Fibroblast of the conjunctiva (primary cell): ENCODE measurements at places on chromosomes 2 and 18.
A peak's percentile ranks its signal among the peaks of the same experiment; 100 is the strongest.

GRCh38 chr2:126616606-126617069 is 39.3 kb upstream of the GYPC start:
- DNase-seq, result no peak

DNA sequence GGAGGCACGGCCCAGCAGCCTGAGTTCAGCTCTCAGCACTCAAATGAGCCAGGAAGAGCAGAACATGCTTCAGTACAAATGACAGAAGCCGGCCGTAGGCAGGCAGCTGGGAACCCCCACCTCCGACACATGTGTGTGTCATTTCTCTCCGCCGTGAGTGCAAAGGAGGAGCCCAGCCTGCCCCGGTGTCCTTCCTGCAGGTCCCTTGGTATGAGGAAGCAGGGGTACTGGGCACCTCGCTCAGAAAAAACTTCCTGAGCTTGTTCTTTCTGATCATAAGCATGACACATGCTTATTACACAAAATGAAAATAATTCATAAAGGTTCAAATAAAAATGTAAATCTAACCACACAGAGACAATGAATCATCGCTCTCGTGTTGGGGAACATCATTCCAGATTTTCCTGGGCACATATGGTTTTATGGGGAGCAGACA is 35.3 kb downstream of the KCNF1 start:
- no peak for DNase-seq

DNA sequence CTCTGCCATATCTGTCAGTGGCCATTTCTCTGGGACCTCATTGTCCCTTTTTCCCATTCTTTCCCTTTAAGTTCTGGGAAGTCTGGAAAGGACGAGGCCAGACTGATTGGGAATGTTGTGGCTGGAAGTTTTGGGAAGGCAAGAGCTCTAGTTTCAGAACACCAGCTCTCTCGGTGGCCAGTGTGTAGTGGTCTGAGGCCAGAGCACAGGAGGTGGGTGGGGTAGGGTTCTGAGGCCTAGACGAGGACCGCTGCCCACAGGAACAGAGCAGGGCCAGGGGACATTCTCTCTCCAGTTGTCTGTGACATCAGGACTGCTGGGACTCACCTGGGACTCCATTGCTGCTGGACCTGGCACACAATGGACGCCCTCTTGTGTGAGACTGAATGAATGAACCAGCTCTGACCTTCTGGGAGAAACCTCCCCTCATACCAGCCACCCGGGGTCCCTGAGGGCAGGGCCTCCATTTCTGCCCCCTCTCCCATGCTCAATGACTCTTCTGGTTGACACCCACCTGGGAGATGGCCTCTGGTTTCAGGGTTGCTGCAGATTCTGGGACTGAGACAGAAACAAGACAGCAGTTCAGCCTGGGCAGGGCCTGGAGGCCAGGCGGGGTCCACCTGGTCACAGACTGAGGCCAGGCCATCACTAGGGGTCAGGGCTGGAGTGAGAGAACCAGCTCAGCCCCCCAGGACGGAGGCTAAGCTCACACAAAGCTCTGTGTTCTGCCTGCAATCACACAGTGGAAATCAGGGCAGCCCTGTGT is 8.4 kb upstream of the NPPC start:
- no peak for DNase-seq

DNA sequence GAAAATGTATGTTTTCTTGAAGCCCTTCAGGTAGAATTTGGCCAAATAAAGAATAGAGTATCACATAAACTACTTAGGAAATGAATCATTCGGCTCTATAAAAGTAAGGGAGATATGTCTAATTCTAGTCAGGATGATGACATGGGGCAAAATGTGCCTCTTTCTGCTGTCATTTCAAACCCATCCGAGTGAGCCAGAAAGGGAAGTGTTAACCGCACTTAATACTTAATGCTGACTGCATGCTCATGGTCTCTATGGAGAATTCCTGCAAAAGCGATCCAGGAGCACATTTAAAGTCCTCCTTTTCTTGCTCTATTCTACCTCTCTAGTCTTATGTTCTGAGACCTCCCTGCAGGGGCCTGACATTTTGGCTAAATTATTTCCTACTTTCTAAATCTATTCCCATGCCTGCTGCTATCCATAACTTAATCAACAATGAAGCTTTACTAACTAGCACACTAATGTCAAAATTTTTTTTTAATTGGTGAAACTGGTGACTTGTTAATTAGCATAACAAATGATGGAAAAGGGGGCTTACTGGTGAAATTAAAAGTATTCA is 127.4 kb downstream of the CDC42EP3 start:
- no peak for DNase-seq

GRCh38 chr2:102015399-102015798 is 23.6 kb downstream of the IL1R2 start:
- no peak for DNase-seq

- DNase-seq, result no peak
These were observed 25.7 kb downstream of the DHX57 start for GRCh38 chr2:38850045-38850444.

DNA sequence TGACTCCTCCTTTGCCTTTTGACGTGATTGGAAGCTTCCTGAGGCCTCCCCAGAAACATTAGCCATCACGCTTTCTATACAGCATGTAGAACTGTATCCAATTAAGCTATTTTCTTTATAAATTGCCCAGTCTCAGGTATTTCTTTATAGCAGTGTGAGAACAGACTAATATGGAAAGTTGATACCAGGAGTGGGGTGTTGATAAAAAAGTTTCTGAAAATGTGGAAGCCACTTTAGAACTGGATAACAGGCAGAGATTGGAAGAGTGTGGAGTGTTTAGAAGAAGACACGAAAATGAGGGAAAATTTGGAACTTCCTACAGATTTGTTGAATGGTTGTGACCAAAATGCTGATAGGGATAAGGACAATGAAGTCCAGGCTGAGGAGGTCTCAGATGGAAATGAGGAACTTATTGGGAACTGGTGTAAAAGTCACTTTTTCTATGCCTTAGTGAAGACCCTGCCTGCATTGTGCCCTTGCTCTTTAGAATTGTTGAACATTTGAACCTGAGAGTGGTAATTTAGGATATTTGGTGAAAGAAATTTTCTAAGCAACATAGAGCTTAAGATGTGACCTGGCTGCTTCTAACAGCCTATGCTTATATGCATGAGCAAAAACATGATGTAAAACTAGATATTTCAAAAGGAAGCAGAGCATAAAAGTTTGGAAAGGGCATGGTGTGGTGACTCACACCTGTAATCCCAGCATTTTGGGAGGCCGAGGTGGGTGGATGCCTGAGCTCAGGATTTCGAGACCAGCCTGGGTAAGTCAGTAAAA is 969.7 kb downstream of the DSC3 start:
- DNase-seq, result no peak

GRCh38 chr18:6659963-6660725 is 69.4 kb upstream of the ARHGAP28 start:
- peak; percentile 46 for DNase-seq

DNA sequence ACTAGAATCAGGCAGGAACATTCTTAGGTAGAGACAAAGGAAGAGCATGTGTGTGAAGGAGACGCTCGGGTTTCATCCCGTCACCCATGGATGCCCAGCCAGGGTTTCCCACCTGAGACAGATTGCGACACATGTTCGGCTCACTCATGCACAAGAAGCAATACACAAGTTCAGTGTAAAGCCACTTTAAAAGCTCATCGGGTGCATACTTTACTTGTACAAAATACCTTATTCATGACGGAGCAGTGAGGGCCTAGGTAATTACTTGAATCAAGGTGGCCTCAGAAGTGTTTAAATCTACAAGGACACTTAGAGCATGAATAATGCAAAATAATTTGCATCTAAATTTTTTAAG is 42.0 kb downstream of the ZEB2 start:
- DNase-seq, result no peak

GRCh38 chr2:56239437-56239836 is 55.6 kb downstream of the CCDC85A start:
- DNase-seq, result peak; percentile 12

DNA sequence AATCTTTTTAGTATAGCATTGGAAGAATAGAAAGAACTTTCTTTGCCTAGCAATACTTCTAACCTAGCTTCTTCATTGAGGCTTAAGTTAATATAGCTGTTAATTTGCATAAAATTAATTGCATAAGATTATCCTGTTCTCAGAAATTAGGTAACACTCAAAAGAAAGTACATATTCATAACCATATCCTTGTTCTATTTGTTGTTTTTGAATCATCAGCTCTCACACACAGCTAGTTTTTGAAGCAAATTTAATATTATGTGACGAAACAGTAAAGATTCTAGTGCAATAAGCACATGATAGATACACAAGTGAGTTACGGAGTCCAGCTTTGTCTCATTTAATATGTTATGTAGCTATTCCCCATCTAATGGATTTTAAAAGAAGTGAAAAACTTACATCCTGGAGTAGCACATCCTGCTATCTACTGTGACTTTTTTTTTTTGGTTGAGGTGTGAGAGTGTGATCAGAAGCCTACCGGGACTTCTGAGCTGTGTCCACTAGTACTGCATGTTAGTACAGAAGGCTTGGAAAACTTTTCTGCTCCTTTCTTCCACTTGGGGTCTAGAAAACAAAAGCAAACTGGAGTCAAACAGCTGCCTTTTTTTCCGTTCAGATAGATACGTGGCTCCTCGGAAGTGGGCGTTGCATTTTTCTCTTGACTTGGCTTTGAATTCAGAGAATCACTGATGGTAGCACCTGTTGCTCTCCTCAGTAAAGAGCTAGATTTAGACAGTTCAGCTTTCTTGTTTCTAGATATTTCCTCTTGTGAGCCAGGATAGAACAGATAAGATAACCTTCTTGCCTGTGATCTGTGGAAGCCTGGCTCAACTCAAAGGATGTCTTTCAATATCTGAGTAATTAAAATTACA is 27.2 kb downstream of the KDM3A start:
- DNase-seq, result no peak

GRCh38 chr2:234492717-234493485 is 4.0 kb downstream of the ARL4C start:
- no peak for DNase-seq

DNA sequence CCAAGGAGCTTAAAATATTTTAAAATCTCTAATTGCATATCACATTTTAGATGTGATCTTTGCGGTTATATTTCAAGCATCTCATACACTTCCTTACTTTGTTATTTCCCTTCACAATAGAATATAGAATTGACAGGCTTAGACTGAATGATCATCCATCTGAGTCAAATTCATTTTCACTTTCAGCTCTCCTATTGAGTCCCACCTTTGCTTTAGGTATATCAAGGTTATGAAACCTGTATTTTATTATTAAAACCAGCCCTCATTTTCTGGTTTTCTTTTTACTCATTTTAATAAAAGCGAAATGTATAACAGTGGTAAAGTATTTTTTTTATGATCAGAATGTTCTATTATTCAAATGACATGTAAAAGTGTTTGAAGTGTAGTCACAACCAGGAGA is 162.9 kb upstream of the KYNU start:
- no peak for DNase-seq

DNA sequence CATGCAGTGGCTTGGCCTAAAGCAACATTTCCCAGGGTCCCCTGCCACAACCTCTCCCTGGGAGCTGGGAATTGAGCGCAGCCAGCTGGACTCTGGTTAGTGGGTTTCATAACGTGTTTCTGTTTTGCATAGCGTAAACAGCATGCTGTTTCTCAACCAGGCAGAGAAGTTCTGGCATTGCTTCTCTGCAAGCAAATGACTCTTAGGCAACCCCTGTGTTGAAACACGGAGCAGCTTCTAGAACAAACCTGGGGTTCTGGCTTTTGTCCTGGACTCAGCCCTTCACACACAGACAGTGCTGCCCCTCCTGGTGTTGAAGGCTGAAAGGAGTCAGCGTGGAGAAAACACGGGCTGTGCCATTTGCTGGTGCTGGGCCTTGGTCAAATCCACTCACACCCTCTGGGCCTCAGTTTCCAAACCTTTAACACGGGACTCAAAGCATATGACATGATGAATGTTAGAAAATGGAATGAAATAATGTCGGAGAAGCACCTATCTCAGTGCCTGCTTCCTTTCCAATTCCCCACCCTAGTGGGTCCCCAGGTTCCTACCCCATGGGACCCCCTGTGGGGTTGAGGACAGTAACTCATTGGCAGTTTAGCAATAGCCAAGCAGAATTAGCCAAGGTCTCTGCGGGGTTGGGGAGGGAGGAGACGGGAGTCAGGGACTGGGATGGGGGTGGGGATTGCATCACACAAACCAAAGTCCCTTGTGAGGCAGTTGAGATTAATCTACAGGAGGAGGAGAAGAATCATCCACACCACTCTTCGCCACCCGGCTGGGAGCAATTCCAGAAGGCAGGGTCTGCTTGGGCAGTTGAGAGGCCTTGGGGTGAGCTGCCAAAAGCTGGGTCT is 30.2 kb upstream of the IL1R2 start:
- DNase-seq, result peak; percentile 98

- no peak for DNase-seq
These were observed 93.8 kb downstream of the CMPK2 start for GRCh38 chr2:6771634-6772611.

DNA sequence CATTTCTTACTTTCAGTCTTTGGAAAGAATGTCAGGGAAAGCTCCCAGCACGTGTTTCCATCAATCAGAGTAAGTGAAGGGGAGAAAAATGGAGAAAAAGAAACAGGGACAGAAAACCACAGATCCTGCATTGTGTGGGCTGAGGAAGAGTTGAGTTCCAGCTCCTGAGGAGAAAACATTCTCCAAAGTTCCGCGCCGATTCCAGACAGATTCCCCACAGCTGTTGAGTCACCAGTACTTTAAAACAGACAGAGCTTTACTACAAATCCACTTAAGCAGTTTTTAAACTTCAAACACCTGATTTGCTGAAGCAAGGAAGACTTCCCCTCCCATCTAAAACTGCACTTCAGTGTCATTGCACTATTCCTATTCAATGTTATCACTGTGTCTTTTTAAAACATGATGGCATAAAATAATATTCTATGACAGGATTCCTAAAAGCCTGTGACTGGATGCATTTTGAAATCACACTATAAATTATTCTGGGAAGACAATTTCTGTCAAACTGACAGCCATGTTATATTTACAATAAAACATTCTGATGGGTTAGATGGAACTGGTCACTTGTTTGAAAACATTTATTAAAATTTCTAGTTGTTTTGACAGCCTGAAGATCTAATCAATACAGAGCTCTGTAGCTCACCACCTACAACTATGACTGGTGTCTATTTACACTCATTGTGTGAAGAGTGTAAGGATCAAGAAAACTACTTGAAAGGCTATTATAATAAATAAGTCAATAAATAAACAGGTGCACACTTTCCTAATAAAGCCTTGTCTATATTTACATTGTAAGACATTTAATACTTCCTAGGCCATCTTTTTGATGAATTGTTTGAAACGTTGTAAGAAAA is 40.9 kb downstream of the TCF4 start:
- peak; percentile 9 for DNase-seq

- DNase-seq, result no peak
These were observed 31.1 kb upstream of the INHBB start for GRCh38 chr2:120314690-120315366.
